ENCODE measurements at places on chromosomes 12 and 14.
A peak's percentile ranks its signal among the peaks of the same experiment; 100 is the strongest.

DNA sequence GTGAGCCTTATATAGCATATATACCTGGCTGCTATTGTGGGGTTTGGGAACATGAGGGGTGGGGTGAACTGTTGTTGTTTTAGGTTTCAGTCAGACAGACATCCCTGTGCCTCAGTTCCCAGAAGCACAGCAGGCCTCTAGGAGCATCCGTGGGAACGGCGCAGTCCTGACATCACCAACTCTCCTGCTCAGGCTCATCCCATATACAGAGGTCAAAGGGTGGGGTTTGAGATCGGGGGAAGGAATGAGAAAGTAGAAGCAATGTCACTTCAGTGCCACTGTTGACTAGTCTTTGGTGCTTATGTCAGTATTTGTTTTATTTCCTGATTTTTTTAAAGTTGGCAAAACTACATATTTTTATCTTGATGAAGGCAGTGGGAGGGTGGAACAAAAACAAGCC, 43.1 kb upstream of the A2ML1 start:
- DNase-seq, result no peak

DNA sequence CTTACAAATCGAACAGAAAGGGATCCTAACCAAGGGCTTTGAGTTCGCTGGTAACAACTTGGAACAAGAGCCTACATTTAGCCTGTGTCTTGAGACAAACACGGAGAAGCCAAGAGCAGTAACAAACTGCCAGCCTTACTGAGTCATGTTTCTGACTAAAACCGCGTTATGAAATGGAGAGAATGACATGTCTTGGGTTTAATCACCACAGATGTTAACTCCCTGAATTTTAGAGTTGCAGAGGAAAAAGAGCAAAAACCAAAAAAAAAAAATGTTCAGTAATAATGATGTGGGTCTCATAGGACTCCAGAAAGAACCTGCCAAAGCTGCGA, 1.0 kb downstream of the BLTP3B start:
- DNase-seq, result no peak

- no peak for DNase-seq
Observed at GRCh38 chr14:71592361-71592760, 339.9 kb upstream of the RGS6 start.

DNA sequence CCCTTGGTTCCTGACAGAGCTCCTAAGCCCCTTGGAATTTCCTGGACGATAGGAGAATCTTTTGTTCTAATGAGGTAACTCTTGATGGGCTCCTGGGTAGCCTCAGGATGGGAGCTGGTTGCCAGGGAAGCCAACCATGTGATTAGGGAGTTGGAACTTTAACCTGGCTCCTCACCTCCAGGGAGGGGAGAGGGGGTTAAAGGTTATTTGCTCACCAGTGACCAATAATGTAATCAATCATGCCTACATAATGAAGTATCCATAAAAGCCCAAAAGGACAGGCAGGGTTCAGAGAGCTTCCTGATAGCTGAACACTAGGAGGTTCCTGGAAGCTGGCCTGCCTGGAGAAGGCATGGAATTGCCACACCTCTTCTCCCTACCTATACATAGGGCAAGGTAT, 6.2 kb upstream of the CNOT2 start:
- DNase-seq, result no peak

DNA sequence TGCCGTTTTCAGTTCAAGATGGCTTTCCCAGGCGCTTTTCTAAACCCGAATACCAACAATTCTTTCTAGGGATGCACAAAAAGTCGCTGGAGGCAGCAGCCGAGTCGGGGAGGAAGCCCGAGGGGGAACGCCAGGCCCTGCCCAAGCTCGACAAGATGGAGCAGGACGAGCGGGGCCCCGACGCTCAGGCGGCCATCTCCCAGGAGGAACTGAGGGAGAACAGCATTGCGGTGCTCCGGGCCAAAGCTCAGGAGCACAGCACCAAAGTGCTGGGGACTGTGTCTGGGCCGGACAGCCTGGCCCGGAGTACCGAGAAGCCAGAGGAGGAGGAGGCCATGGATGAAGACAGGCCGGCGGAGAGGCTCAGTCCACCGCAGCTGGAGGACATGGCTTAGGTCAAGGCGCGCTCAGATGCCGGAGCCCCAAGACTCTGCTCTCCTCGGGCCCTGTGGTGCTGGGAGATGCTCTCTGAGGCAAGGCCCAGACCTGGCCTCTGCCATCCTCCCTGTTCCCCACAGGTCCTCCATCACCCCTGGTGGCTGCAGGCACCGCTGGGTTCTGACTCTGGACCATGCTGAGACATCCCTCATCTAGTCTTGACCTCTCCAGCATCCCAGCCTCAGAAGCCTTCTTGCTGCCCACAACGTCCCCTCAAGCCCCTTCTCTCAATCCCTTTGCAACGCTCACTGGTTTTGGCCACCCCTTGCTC, 21.4 kb downstream of the VSX2 start:
- DNase-seq, result no peak

DNA sequence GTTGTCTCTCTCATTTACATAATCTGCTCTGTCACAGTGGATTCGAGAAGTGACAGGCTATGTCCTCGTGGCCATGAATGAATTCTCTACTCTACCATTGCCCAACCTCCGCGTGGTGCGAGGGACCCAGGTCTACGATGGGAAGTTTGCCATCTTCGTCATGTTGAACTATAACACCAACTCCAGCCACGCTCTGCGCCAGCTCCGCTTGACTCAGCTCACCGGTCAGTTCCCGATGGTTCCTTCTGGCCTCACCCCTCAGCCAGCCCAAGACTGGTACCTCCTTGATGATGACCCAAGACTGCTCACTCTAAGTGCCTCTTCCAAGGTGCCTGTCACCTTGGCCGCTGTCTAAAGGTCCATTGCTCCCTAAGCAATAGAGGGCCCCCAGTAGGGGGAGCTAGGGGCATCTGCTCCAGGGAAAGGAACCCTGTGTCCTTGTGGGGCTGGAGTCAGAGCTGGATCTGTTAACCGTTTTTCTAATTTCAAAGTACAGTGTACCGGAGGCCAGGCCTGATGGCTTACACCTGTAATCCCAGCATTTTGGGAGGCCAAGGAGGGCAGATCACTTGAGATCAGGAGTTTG, 5.1 kb downstream of the ERBB3 start:
- no peak for DNase-seq

GRCh38 chr14:99312106-99312505, 40.1 kb upstream of the BCL11B start:
- DNase-seq, result no peak

DNA sequence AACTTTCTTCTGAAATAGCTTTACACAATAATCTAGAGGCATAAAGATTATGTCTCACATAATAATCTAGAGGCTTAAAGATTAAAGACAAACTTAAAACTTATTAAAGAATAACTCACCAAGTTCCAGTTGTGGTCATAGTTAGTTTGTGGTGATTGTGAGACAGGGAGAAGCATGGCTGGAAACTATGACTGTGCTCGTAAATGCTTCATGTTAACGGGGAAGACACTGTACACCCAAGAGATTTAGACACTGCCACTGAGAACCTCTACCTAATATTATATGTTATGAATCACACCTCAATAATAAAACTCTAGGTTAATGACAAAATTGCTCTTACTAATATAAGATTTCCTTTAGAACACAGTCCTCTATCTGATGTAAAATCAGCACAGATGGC, 541.6 kb downstream of the TMEM121 start:
- no peak for DNase-seq

GRCh38 chr12:2023365-2023764, 19.1 kb upstream of the DCP1B start:
- no peak for DNase-seq

- no peak for DNase-seq
Observed at GRCh38 chr12:84572196-84572595, 340.4 kb downstream of the SLC6A15 start.

DNA sequence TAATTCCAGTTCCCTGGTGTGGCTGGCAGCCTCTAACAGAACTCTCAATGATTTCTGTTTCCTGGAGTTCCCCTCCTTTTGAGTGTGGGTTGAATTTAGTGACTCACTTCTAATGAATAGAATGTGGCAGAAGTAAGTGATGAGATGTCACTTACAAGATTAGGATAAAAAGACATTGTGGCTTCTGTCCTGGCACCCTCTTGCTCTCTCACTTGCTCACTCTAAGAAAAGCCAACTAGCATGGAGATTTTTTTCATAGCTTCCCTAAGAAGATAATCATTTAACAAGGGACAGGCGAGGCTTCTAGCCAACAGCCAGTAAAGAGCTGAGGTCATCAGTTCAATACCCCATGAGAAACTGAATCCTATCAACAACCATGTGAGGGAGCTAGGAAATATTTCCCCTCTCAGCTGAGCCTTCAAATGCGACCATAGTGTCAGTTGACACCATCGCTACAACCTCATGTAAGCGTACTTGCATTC, 156.7 kb downstream of the TMTC3 start:
- no peak for DNase-seq

- no peak for DNase-seq
Observed at GRCh38 chr14:81802341-81802740, 268.7 kb upstream of the SEL1L start.

DNA sequence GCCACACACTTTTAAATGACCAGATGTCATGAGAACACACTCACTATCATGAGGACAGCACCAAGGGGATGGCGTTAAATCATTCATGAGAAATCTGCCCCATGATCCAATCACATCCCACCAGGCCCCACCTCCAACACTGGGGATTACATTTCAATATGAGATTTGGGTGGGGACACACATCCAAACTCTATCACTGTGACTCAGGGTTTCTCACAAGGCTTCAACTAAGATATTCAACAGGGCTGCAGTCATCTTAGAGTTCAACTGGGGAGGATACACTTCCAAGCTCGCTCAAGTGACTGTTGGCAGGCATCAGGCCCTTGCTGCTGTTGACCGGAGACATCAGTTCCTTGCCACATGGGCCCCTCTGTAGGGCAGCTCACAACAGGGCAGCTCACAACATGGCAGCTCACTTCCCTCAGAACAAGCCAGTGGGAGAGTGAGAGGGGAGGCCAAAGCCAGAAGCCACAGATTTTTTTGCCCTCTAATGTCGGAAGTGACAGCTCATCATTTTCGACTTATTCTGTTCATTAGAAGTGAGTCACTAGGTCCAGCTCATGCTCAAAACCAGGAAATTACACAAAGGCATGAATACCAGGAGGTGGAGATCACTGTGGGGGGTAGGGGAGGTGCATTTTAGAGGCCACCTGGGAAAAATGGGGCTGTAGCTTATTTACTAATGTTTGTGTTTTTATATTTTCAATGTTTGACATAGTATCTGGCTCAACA, 50.8 kb upstream of the PTHLH start:
- no peak for DNase-seq

DNA sequence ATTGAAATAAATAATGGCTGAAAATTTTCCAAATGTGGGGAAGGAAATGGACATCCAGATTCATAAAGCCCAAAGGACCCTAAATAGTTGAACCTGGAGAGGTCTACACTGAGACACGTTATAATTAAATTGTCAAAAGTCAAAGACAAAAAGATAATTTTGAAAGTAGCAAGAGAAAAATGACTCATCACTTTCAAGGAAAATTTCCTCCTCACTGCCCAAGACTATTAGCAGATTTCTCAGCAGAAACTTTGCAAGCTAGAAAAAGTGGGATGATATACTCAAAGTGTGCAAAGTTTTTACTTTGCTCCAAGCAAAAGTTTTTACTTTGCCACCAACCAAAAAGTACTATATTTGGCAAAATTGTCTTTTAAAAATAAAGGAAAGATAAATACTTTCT, 15.9 kb upstream of the KRT83 start:
- no peak for DNase-seq

GRCh38 chr12:104605685-104606084, 148.9 kb downstream of the CHST11 start:
- no peak for DNase-seq

GRCh38 chr12:25725470-25725869, 172.4 kb upstream of the LMNTD1 start:
- no peak for DNase-seq

GRCh38 chr12:122394626-122395194, 27.8 kb downstream of the CLIP1 start:
- DNase-seq, result no peak

GRCh38 chr14:95465358-95465757, 51.1 kb downstream of the SYNE3 start:
- no peak for DNase-seq

- DNase-seq, result no peak
Observed at GRCh38 chr12:89919241-89919906, 210.7 kb upstream of the ATP2B1 start.

DNA sequence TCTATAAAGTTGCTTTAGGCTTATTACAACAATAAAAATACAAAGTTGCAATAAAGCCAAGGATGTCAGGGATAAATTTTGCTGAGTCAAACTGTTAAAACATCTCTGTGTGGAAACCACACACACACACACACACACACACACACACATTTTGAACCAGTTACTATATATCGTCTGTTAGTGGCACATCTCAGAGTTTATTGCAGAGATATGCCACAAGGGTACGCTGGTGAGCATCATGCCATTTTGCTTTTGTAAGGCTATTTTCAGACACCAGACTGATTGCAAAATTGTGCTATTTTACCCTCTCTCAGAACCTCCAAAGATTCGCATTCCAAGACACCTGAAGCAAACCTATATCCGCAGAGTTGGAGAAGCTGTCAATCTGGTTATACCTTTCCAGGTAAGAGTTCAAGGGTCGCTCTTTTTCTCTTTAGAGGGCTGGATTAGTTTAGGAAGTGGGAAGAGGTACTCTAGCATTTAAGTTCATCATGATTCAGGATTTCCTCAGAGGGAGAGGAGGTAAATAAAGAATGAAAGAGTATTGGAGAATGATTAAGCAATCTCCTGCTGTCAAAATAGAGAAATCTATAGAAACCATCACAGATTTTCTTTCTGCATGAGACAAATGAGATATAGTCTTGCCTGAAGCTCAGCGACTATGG, 27.3 kb upstream of the CHPT1 start:
- peak; percentile 8 for DNase-seq

GRCh38 chr14:77111021-77111420, 13.0 kb downstream of the CIPC start:
- no peak for DNase-seq

- no peak for DNase-seq
Observed at GRCh38 chr12:71469258-71469750, 29.7 kb downstream of the LGR5 start.

DNA sequence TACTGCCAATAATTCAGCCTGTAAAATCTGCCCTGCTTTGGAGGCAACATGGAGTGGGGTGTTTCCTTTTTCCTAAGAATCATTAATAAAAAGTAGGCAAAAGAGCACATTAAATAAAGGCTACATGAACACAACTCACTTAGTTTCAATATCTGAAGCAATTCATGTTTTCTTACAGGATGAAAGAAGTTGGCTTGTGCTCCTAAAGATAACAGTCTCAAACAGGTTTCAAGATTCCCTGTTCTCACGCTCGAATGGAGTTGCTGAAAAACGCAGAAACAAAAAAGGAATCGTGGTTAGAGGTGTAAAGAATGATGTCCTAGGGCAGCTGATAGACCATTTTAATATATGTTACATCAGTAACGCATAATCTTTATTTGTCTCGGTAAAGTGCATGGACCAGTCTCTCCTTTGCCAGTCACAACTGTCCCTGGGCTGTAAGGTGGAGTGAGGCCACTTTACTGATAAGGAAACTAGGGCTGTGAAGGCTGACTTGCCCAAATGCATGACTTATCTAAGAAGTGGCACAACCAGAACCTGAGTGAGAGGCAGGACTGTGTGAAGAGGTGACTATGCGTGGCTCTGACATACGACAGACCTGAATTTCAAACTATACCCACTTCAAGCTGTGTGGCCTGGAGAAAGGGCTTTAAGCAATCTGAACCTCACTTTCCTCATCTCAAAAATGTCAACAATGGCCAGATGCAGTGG, 12.6 kb downstream of the GIT2 start:
- DNase-seq, result no peak

GRCh38 chr14:97848317-97848980, 1051.3 kb downstream of the VRK1 start:
- DNase-seq, result no peak

GRCh38 chr12:52029685-52030084, 21.6 kb upstream of the NR4A1 start:
- no peak for DNase-seq

All from renal pelvis (tissue), 12 donors.